ENCODE measurements at places on chromosomes 1 and 21.

GRCh38 chr21:23534850-23535249 lies 2072.4 kb downstream of the MRPL39 start:
- no peak for DNase-seq

DNA sequence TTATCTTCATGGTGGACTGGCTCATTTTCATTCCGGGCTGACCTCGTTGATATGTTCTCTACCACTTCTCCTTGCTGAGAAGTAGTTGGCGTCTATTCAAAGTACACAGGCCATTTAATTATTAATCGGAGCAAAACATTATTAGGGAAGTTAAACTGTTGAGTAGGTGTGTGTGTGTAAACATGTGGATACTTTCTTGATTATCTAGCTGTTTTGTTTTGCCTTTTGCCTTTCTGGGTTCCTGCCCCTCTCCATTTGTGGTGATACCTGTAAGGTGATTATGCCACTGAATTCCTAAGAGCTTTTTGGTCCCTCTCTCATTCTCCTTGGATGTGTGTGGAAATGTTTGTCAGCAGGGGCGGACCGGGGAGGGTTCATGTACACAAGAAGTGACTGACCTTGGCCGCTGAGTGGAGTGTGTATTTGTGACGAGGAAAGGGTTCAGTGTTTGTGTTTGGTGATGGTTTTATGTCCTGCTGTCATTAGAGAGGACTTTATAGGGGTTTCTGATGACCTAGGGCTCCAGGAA lies 56.6 kb upstream of the PPP2R5A start:
- no peak for DNase-seq

DNA sequence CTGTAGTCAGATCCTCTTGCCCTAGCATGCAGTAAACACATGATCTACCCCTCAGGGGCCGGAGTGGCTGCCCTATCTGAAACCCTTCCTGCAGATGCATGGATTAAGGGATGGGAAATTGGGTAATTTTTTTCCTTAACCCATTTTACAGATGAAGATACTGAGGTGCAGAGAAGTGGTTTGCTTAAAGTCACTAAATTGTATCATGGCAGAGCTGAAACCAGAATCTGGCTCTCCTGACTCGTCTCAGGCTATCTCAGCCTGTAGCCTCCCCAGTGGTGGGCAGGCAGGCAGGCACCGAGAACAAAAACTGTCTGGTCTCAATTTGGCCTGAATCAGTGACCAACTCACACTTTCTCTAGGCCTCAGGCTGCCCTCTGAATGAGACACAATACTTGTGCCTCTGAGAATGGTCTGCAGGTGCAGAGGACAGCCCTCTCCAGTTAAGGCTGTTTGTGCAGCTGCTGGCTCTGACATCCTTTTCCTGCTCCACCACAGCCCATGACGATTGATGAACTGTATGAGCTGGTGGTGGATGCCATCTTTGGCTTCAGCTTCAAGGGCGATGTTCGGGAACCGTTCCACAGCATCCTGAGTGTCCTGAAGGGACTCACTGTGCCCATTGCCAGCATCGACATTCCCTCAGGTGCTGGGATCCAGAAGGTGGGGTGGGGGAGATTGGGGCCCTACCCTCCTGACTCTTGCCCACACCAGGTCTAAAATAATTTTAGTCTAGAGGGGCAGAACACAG lies 1.5 kb downstream of the NAXE start:
- no peak for DNase-seq

GRCh38 chr1:18748435-18748834 lies 111.0 kb downstream of the TAS1R2 start:
- no peak for DNase-seq

- DNase-seq, result no peak
Observed at GRCh38 chr1:196910215-196910614, 22.4 kb downstream of the CFHR4 start.

DNA sequence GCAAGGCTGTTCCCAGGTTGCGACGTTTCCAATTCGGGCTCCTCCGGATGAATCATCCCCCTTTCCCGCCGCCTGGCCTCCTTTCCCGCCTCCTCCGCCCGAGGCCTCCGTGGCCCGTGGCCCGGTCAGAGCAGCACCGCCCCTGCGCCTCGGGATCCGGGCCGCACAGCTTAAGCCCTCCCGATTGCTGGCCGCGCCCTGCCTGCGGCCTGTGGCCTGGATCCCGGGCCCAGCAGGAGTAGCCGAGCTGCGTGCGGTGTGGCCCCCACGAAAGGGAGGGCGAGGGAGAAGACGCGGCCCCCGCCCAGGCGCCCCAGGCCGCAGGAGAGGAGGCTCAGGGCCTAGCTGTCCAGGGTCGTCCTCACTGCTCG lies 1.0 kb downstream of the TMEM200B start:
- DNase-seq, result no peak

Data from activated CD8-positive, alpha-beta memory T cell treated with anti-CD3 and anti-CD28 coated beads for 1 hour (primary cell).